ENCODE measurements at places on chromosomes 3 and 15. TPM values are rescaled to one million over a fixed set of nuclear protein-coding genes. Genes with fewer than 3 reads are reported as not detected.

FAM3D gene
- not detected for polyA plus RNA-seq

TM4SF4 gene
- polyA plus RNA-seq: not detected

ATP1B3 gene
- 90.0 TPM for polyA plus RNA-seq

STXBP5L gene
- polyA plus RNA-seq: not detected

MORC1 gene
- polyA plus RNA-seq: not detected

TRA2B gene
- 58.1 TPM for polyA plus RNA-seq

CCDC54 gene
- polyA plus RNA-seq: not detected

HIGD2B gene
- not detected for polyA plus RNA-seq

UTS2B gene
- not detected for polyA plus RNA-seq

SEMA6D gene
- polyA plus RNA-seq: 3.1 TPM

SOX2 gene
- 0.11 TPM for polyA plus RNA-seq

ILDR1 gene
- not detected for polyA plus RNA-seq

TMC3 gene
- not detected for polyA plus RNA-seq

ATP8B4 gene
- polyA plus RNA-seq: 1.2 TPM

MYO5C gene
- polyA plus RNA-seq: 0.95 TPM

C3orf22 gene
- polyA plus RNA-seq: not detected

RASL12 gene
- 13.7 TPM for polyA plus RNA-seq

HDDC3 gene
- 13.9 TPM for polyA plus RNA-seq

TF gene
- 3.8 TPM for polyA plus RNA-seq

GABRR3 gene
- not detected for polyA plus RNA-seq

SEMA7A gene
- 0.98 TPM for polyA plus RNA-seq

DOCK3 gene
- 2.0 TPM for polyA plus RNA-seq

UBA7 gene
- 8.5 TPM for polyA plus RNA-seq

MYNN gene
- 5.0 TPM for polyA plus RNA-seq
